ENCODE measurements at places on chromosomes 2 and 18.

GRCh38 chr2:37827911-37828511 lies 97.1 kb upstream of the RMDN2 start:
- DNase-seq, result no peak

DNA sequence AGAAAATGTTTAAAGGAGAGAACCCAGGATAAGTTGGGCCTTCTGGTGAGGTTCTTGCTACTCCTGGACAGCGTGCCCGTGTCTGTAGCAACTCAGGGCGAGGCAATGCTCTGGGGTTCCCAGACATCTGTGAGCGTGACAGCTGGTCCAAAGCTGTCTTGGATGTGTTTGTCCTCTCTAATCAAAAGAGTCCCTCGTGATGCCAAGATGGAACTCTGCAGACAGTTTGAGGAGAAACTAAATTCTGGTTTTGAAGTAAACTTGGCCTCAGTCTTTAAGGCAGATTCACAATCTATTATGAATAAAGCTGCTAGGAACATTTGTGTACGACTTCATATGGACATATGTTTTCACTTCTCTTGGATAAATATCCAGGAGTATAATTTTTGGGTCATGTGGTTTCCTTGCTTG lies 47.3 kb downstream of the TMEM17 start:
- DNase-seq, result no peak

GRCh38 chr2:10283106-10284062 lies 19.3 kb upstream of the HPCAL1 start:
- DNase-seq, result peak; percentile 48

DNA sequence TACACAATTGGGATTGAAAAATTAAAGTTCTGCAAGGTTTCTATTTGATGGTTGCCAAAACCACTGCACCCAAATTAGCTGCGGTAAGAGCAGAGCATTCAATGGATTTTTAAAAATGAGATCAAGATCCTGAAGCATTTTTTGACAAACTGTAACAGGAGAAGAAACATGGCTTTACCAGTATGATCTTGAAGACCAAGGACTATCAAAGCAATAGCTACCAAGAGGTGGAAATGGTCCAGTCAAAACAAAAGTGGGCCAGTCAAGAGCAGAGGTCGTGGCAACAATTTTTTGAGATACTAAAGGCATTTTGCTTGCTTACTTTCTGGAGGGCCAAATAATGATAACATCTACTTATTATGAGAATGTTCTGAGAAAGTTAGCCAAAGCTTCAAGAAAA lies 186.8 kb downstream of the RDH14 start:
- DNase-seq, result no peak

DNA sequence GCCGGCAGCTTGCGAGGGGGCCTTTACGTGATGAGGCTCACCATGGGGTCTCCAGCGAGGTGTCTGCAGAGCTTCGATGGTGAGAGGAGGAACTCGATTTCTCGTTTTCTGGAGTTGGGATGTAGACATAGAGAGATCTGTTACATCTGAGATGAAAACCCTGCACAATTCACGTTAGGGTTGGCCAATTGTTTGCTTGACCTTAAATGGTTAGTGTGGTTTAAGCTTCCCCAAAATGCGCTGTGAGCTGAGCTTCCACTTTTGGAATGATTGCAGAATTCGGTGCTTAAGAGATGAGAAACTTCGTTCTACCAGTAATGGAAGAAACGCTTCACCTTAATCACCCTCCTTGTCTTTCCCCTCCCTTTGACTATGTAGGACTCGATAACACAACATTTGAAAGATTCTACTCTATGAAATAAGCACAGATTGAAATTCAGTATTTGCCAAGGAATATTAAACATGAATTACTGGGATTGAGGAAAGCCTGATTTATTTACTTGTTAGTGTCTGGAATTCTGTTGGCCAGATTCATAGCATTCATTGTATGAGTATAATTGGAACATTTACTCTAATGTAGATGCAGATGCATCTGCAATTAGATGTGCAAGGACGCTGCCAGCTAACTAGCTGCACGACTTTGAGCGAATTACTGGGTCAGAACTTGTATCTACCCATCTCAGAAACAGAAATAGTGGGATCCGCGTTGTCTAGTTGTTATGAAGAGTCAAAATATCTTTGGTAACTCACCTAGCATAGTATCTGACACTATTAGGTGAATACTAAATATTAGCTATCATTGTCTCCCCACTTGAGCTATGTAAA lies 1.6 kb upstream of the KLF7 start:
- DNase-seq, result no peak

- DNase-seq, result no peak
These were observed 7.8 kb upstream of the NT5DC4 start for GRCh38 chr2:112712903-112713584.

GRCh38 chr2:238425979-238426567 lies 654 bp upstream of the ASB1 start:
- no peak for DNase-seq

DNA sequence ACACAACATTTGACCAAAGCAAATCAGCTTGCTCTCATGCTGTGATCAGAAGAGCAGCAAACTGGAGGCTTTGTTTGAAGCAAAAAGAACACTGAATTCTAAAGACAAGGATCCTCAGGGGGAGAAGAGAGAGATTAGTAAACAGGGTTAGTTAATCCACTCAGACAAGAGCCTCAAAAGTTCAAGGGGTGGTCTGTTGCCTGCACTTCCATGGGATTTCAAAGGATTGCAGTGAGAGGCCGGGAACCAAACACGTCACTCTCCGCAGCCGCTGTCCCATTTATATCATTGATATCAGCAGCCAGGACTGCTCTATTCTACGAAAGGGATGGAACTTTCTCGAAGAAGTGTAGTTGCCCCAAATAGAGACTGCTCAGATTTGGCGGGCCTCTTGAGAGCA lies 97.8 kb upstream of the SP3 start:
- DNase-seq, result no peak

DNA sequence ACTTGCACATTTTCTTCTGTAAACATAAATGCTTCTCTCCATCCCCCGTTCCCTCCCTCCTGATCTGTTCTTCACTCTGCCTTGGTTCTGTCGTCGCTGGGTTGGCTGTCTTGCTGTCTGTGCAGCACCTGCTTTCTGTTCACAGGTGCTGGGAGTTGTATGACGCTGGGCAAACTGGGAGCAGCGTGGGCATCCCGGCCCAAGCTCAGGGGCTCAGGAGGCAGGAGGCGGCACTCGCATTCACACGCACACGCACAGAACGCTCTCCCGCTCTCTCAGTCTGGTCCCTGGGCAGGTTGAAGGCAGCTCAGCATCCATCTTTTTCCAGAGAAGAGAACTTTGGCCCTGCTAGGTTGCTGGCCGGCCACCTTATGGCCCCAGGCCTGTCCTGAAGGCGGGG lies 55.7 kb downstream of the GBX2 start:
- DNase-seq, result no peak

- no peak for DNase-seq
These were observed 129.7 kb upstream of the OSR1 start for GRCh38 chr2:19488009-19488691.

GRCh38 chr2:138572318-138572717 lies 70.7 kb downstream of the SPOPL start:
- no peak for DNase-seq

DNA sequence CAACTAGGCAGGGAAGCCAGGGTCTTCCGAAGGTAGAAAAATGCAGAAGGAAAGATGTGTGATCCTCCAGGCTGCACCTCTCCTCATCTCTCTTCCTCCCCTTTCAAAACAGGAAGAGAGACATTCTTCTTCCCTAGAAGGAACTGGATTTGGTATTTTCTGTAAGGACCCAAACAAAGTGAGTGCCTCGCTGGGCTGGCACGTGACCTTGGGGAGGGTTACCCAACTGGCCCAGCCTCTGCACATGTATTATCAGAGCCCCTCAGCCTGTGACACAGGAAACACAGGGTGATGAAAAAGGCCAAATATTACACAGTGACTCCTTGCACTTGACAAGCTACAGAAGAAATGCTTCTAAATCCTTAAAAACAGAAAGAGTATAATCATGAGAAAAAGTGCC lies 2.3 kb downstream of the HJURP start:
- no peak for DNase-seq

DNA sequence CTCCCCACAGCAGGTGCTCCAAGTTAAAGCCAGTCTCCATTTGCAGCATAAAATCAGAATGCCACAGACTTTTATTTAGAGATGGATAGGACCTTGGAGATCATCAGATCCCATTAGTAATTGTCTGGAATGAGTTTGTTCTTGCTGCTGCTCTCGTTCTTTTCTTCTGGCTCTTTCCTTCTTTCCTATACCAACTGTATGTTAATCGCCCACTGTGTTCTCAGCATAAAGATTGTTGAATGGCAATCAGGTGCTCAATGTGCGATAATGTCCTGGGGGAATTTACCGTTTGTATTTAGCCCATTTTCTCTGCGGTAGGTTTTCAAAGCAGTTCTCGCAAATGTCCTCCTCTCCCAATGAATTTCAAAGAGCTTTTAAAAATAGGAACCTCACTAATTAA lies 3.3 kb downstream of the GPR39 start:
- DNase-seq, result no peak

GRCh38 chr2:79128406-79128805 lies 8.1 kb downstream of the REG1A start:
- no peak for DNase-seq

DNA sequence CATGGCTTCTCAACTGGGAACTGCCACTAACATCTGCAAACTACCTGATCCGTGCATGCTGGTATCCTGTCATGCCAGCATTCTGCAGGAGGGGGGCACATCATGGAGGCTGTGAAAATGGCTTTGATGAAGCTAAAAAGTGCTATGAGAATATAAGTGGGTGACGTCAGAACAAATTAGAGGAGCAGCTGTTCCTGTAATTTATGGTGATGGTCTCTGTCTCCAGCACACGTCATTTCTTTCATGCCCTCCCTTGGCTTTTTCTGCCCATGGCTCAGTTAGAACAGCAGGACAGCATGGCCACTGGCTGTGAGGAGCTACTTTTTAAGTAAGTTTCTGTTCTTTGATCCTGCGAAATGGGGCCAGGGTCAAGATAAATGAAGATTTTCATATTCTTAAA lies 466.3 kb downstream of the THSD7B start:
- no peak for DNase-seq

DNA sequence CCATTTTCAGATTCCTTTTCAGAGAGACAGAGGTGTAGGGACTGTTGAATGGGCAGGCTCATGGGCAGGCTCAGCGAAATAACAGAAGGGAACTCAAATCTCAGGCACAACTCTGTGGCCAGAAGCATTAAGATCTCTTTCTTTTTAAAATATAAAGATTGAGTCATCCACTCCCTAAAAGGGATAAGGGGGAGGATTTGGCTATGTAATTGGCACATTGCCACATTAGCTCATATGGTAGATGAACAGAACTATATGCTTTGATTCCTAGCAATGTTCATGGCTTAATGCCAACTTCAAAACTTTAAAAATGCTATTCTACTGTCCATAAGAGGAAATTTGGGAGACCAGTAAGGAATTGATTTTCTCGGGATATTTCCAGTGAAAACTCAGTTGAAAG lies 53.8 kb upstream of the SLC5A7 start:
- DNase-seq, result no peak

DNA sequence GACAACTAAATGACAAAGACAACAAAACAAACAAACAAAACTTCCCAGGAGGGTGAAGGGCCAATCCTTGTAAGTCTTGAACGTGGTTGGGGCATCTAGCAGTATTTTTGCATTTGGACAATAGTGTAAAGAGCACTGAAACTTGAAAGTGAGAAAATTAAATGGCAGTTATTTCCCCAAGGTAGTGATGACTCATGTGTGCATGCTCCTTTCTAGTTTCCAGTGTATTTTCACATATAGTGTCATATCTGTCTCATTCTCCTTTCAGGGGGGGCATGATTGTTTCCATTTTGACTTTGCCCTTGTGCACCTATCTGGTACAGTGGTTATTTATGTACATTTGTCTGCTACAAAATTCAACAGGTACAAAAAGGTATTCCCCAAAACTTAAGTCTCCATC lies 39.5 kb downstream of the CERS6 start:
- DNase-seq, result no peak

DNA sequence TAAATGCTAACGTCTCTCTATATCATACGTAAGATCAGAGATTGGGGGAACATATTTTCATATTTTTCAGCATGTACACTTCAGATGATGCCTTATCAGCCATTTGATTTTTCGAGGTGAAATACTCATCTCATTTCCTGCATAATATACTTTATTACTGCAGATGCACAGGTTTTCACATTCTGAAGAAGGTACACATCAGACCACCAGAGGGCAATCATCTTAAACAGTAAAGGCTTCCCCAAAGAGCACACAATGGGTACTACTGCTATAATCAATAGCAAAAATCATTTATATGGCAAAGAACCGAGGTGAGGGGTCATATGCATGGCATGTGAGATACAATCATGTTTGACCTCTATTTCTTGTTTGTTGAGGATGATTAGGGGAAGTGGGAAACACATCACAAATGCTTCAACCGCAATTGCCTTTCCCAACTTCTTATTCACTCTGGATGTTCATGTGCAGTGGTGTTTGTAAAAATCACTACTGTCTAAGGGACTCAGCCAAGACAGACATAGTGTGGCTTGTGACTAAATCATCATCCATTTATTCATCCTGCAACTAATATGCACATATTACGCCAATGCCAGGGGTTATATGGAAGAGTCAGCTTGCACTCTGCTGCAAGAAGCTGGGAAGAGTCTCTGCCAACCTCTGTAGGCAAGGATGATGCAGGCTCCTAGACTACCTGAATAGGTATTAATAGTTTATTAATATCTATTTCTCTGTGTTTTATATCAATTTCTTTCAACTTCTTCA lies 118.7 kb downstream of the EPB41L3 start:
- DNase-seq, result no peak

GRCh38 chr2:119688616-119689015 lies 9.6 kb downstream of the TMEM177 start:
- DNase-seq, result no peak

DNA sequence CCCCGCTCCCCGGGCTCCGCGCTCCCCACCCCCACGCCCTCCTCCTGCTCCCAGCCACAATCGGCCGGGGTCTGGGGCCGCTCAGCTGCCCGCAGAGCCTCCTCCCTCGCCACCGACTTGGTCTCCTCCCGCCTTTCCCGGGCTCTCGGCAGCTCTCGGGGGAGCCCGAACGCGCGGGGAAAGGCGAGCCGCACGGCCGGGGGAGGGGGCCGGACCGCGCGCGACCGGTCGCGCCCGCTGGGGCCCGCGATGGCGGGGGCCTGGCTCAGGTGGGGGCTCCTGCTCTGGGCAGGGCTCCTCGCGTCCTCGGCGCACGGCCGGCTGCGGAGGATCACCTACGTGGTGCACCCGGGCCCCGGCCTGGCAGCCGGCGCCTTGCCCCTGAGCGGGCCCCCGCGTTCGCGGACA lies 327 bp downstream of the LTBP1 start:
- no peak for DNase-seq

- DNase-seq, result no peak
These were observed 3.0 kb downstream of the DAPL1 start for GRCh38 chr2:158797963-158798700.

GRCh38 chr2:106356291-106356690 lies 111.9 kb downstream of the RGPD3 start:
- DNase-seq, result no peak

GRCh38 chr2:25567406-25567805 lies 106.0 kb downstream of the DTNB start:
- no peak for DNase-seq

- no peak for DNase-seq
These were observed 455.2 kb upstream of the RAB12 start for GRCh38 chr18:8153887-8154583.

GRCh38 chr2:29527947-29528346 lies 393.4 kb downstream of the ALK start:
- no peak for DNase-seq

Data from substantia nigra (tissue), 51 donors.